ENCODE measurements at places on chromosomes 2 and 18.

DNA sequence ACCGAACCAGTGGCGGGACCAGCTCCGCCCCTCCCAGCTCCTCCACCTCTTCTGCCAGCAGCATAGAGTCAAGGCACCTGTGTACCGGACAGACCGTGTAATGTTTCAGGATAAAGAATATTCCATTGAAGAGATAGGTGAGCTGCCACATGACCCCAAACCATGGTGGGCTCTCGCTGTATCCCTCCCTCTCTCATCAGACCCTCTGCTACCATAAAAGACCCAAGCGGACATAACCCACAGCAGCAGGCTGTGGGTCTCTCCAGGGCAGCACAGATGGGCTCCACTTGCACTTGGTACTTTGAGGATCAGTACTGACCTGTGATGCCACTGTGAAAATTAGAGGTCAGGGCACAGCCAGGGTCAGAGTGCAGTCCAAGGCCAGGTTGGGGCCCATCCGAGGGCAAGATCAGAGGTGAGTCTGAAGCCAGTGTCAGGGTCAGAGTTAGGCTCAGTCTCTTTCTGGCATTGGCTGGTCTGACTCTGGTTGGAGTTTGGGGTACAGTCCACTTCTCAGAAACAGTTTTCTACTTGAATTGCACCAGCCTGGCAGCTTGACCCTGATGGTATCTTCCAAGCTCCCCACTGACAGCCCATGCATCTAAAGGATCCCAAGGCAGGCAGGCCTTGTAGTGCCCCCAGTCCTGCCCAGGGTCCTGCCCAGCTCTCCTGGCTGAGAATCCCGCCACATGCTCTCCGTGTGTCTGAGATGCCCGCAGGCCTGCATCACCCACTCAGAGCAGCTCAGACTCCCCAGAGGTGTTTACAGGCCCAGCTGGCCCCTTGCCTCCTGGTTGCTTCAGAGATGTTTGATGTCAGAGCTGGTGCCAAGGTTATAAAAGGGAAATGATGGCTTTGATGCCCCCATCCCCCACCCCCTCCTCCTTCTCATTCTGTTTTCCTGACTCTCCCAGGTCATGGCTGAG is 212.1 kb downstream of the DYSF start:
- DNase-seq = no peak

DNA sequence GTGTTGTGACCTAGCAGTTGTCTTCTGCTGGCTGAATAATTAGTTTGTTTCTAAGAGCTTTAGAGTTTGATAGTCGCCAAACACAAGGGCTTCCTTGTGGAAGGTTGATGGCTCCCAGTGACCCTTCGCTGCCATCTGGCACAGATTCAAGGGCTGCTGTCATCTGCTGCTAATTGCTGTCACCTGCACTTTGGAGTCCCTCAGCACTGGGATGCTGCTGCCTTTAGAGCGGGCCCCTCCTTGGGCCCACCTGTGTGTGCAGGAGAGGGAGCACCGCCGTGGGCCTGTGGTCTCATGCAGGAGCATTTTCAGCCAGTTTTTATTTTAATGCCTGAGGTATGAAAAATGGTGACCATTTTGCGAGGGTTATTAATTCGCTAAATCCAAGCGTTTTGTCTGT is 154.0 kb upstream of the NFATC1 start:
- no peak for DNase-seq

DNA sequence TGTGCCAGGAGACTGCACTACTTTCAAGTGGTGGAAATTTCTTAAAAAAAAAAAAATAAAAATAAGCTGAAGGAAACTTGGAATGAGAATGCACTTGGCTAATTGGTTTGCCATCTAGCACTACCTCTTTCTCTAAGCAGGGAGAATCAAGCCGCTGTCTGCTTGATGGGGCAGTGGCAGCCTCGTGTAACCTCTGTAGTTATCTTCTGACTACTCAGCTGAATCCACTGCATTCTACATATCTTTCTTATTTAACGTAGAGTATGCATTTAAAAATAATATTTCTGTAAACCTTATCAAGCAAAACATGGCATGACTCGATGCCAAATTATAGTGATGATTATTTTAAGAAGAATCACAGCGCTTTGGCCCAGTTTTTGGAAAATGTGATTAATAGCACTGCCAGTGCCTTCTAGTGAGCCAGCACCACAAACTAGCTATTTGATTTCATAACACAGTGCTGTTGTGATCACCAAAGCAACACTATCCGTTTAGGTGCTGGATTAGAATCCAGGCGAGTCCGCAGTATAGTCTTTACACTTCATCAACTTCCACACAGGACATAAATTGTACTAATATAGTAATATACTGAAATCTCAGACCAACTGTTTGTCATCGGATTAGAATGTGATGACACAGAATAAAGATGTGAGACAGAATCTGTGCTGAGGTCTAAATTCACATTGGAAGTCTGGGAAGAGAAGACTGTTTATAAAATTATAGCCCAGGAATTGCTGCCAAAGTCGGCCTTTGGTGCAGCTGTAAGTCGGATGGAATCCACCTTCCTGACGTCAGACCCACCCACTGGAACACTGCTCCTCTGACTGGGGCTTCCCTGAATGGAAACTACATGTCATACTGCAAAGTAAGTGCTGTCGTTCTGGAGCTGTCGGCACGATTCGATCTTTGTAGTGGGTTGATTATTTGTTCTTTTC is 136.5 kb upstream of the ETAA1 start:
- no peak for DNase-seq

DNA sequence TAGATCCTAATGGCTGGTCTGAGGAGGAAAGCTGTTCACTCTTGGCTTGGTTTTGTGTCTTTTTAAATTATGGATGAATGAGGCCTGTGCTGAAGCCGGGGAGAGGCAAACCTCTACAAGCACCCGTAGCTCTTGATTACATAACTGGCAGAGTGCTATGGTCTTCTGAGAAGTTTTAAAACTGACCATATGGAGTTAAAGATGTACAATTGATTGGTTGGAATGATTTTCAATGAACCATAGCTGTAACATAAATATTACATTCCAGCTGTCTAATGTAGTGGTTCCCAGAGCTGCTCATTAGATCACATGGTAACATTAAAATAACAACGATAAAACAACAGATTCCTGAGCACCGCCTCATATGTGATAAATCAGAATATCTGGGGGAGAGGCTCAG is 71.1 kb upstream of the MAP4K3 start:
- DNase-seq = no peak

- DNase-seq = no peak
Observed at GRCh38 chr2:186806591-186806990, 42.4 kb downstream of the ZSWIM2 start.

GRCh38 chr2:204497855-204498254 is 47.4 kb upstream of the PARD3B start:
- no peak for DNase-seq

DNA sequence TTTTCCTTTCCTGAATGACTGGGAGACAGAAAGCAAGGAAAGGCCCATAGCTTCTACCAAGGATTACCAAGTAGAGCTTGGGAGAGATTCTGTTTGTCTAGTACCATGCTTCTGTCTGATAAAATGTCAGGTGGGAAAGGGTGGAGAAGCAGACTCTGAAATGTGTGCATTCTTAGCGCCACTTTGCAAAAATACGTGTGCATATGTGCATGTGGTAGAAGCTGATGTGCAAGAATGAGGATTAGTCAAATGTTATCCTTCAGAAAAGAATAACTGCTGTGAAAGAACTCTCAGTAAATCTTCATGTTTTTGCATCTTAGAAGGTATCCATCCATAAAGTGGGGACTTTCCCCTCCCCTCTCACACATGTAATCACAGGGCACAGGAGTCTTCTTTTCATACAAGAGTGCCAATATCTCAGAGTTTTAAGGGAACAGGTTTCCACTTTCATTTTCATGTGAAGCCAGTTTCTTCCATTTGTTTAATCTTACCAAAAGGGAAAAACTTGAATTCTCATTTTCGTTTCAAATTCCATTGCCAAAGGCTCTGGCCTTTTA is 15.4 kb upstream of the DGKD start:
- DNase-seq = no peak

DNA sequence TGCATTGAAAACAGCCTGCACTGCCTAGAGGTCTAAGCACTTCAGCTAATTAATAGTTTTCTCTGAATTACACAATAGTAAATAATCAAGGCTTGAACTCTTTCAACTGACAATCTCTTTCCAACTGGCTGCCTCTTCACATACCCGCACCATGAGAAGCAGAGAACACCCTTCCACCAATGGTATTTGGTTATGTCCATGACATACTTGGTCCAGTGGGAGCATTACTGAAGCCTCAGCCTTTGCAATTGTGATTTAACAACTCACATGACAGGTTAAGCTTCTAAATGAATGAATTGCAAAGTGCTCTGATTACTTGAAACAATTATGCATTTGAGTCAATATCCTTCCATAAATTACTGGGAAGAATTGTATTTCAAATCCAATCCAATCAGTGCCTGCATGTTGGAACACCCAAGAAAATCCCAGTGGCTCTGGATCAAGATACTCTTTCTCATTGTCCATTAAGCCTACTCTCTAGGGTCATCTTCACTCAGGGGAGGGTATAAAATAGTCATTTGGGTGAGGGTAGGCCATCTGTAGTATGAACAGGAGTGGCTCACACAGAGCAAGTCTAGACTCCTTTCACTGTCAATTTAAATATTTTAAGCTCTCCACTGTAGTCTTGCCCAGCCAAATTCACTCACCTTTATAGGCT is 101.1 kb downstream of the HS1BP3 start:
- no peak for DNase-seq

DNA sequence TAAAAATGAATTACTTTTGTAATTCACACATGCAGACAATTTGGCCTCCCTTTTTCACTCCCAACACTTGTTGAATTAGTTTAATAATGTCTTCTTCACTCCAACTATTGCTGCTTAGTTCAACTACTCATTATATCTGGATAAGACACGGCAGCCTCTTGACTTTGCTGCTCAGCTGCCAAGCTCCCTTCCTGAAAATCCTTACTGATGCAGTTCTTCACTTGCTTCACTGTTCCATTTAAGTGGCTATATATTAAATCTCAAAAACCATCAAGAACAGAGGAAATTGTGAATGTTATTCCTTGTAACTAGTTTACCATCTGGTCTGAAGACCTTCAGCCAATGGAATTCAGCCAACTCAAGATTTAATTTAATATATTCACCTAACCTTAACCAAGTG is 127.1 kb downstream of the NCOA1 start:
- DNase-seq = no peak

- DNase-seq = no peak
Observed at GRCh38 chr2:217035967-217036366, 176.1 kb upstream of the TNP1 start.

- DNase-seq = no peak
Observed at GRCh38 chr2:37414470-37414949, 70.1 kb downstream of the QPCT start.

- DNase-seq = no peak
Observed at GRCh38 chr2:8580316-8581233, 101.3 kb upstream of the ID2 start.

DNA sequence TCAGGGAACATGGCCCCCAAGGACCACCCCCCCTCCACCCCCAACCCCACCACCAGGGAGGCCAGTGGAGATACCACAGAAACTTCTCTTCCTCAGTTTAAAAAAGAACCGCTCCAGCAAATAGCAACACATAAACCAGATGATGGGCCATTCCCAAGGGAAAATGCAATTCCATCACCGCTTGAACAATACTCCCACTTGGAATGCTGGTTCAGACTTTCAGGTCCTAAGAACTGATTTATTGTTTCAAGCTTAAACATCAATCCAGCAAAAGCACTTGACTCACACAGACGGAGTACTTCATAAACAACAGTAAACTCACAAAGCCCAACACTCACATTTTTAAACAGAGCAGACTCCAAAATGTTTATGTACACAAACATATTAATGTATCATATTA is 6.9 kb downstream of the HDAC4 start:
- DNase-seq = no peak

DNA sequence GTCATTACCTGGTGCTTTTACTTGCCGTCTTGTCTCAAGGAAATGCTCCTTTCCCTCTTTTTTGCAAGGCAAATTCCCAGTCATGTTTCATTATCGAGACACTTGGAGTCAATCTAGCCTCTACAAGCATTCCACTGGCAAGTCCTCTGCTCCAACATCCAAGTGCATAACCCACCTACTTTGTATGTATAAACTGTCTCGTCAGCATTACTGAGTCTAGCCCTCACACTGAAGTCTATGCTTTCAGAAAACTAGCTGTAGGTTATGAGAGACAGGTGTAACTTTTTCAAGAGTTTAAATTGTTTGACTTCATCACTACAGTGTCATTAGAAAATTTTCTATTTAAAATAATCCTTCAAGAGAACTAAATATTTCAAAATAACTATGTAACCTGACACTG is 319.2 kb downstream of the NBAS start:
- DNase-seq = no peak

DNA sequence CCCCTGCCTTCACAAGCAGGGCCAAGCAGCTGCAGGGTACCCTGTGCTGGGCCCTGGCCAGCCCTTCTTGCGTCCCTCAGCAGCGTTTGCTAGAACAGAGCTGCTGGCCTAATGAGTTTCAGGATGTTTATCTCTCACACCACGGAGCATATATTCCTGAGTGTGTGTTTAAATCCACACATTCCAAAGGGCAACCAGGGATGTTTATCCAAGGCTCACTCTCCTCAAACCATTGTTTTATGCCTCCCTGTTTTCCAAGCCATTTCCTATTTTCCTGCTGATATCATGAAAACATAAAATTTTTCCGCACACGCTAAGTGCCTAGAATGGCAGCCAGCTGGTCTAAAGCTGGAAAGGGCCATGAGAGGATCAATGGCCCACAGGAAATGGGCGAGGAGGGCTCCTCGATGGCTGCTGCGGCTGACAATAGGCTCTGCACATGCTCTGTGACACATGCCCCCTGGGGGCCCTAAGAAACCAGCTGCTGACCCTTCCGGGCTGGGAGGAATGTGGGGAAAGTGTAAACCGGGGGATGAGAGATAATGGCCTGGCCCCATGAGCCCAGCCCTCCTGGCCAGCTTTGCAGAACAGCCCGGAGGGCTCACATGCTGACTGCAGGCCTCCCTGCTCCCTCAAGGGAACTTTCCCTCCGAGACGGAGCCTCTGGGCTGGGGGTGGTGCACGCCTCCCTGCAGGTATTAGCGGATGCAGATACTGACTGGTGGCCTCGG is 194.0 kb downstream of the NDUFA10 start:
- DNase-seq = no peak

- DNase-seq = no peak
Observed at GRCh38 chr2:241859436-241860183, 916 bp upstream of the PDCD1 start.

- DNase-seq = peak; percentile 22
Observed at GRCh38 chr2:217610401-217610814, 392.4 kb downstream of the TNS1 start.

DNA sequence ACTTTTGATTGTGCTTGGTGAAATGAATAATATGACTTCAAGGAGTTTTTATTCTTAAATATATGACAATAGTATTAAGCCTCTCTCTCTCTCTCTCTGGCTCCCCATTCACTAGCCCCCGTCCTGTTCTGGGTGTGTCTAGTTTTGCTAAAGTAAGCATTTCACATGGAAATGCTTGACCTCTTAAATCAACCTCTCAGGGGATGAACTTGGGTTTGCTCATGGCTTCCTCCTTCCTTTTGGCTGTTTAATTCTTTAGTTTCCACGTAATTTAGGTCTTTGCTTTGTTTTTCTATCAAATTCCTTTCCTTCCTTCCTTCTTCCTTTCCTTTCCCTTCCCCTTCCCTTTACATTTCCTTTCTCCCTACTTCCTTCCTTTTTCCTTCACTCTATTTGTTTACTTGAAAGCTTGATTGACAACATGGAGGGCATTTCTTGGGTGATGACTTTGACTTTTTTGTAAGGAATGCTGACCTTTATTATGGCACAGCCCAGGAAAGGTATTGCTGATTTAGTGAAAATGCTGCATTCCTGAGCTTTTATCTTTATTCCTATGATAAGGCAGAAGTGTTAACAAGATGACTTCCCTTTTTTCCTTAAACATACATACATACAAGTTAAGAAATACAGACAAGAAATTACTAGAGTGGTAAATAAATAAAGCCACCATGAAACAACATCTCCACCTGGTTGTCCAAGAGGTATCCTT is 3.6 kb downstream of the DPP4 start:
- DNase-seq = no peak

All from hematopoietic multipotent progenitor cell (in vitro differentiated cells).